ENCODE measurements at places on chromosomes 3 and 15.

DNA sequence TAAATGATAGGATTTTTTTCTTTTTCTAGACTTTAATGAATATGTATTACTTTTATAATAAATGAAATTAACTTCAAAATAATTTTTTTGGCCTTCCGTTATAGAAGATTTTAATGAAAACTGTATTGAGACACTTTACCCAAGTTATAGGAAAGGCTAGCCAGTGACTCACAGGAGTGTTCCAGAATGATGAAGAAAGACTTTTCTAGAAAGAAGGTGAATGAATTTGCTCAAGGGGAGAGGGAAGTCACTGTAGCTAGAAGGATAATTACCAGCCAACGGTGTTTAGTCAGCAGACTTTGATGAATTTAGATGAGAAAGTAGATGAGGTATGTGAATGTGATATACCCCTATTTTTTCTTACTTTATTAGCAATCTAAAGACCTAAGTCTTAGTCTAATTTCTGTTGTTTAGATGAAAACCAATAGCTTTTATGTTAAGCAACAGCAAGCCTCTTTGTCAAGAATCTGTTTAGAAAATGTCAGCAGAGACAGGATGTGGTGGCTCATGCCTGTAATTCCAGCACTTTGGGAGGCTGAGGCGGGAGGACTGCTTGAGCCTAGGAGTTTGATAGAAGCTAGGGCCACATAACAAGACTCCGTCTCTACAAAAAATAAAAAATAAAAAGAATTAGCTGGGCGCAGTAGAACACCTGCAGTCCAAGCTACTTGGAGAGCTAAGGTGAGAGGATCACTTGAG lies 3.2 kb downstream of the ALAS1 start:
- DNase-seq = no peak

GRCh38 chr15:101028321-101028720 lies 109.2 kb downstream of the LRRK1 start:
- DNase-seq = no peak

DNA sequence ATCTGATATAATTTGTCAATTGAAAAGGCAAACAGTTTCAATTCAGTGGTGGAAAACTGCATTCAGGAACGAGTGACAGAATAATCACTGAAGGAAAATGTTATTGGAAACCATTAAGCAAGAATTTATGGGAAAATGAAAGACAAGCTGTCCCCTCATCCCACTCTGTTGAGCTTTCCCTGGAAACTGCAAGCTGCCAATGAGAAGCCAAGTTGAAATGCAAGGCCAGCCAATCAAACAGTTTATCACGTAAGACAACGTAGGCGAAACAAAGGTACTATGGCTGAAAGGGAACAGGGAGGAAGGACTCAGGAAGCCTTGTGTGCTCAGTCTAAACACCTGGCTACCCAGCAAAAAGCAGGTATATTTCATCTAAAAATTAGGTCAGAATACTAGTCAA lies 187.9 kb upstream of the ATP10A start:
- DNase-seq = no peak

- no peak for DNase-seq
Observed at GRCh38 chr3:106745344-106746168, 631.7 kb upstream of the CCDC54 start.

DNA sequence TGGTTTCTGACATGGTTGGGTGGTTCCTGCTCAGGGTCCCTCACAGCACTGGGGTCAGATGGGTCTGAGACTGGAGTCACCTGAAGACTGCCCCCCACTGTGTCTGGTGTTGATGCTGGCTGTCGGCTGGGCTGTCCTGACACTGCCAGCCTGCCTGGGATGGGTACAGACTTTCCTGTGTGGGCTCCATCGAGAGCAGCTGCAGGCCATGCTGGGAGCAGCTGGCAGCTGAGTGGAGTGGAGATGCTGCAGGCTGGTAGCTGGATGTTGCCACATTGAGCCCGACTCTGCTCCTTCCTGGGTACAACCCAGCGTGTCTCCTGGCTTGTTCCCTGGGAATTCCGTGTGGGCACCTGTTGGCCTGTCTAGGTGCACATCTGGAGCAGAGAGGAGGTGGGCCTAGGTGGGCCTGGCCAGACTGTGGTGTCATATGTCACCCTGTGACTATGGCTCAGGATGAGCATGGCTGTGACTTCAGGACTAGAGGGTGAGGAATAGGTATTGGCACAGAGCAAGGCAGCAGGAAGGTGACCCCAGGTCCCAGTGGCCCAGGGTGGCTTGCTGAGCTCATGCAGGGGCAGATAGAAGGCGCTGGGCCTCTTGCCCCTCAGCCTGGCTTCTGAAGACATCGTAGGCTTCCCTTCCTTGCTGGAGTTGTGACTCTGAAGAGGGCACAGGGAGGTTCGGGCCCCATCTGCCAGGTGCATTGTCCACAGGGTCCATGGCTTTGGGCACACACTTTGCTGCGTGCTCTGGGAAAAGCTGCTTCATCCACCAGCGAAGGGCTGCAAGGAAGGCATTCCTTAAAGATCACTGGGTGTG lies 40.0 kb upstream of the PRR23E start:
- DNase-seq = no peak

DNA sequence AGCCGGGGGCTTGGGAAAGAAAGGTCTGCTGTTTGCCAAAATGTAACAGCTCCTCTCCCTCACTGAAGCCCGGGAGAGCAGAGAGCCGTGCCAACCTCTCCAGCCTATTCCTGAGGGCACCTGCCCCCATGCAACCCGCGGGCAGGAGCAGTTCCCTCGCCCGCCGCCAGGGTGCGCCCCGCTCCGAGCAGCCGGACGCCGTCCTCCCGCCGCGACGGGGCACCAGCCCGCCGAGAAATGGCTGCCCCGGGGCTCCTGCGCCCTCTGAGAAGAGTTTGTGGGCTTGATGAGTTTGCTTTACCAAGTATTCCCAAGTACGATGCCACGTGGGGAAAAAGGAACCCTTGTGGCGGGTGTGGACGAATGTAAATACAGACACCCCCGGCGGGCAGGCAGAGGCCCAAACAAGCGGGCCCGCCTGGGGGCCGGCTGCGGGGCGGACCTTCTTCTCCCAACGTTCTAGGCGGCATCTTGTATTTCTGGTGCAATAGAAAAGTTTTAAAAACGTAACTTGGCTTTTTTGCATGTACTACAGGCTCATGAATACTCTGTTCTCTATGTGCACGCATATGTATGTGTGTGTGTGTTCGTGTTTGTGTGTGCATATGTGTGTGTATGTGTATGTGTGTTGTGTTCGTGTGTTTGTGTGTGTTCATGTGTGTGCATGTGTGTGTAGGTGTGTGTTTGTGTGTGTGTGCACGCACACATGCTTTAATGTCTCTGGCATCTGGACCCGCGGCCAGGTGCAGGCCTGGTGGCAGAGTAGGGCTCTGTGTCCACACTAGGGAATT lies 162.9 kb downstream of the CHSY1 start:
- DNase-seq = peak; percentile 52

- DNase-seq = no peak
Observed at GRCh38 chr3:121885386-121885785, 8.8 kb upstream of the SLC15A2 start.

GRCh38 chr3:158213461-158213860 lies 103.6 kb downstream of the RSRC1 start:
- DNase-seq = no peak

GRCh38 chr3:56680054-56680580 lies 2.9 kb downstream of the TASOR start:
- DNase-seq = no peak

- DNase-seq = no peak
Observed at GRCh38 chr15:81977464-81977863, 68.4 kb downstream of the MEX3B start.
